HTR-8/SVneo (cell line): ENCODE measurements at places on chromosomes 2 and 18.

DNA sequence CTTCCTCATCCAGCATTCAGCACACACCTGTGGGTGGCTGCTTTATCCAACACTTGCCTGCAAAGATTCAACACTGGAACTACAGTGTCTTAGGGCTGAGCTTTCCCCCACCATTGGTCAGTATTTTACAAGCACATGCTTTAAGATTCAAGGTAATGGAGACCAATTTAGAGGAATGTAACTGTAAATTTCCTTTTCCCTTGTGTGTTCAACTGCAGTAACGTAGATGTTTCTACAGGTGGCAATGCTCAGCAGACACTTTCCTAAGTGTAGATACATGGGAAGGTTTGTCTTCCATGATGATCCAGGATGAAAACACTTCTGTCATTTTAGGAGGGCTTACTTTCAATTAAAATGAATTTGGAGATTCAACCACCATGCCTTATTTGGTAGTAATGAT, 143.6 kb upstream of the PXDN start:
- DNase-seq: no peak

DNA sequence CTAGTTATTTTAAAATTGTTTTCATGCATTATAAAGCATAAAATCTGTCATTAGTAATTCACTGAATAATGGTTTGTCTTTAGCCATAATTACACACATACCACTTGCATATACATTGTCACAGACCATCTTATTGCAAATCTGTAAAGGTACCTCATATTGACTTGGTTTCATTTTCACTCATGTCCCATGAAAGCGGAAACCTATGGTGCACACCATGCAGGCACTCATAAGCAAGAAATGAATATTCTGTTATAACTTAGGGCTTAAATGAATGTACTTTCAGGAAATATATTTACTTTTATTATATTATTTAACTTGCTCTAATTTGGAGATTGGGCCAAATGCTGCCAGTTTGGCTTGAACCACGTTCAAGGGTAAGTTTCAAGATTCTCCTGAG, 29.2 kb upstream of the STK17B start:
- no peak for DNase-seq

GRCh38 chr2:75450068-75450467, 110.7 kb downstream of the EVA1A start:
- DNase-seq: no peak

- DNase-seq: no peak
These were observed 392.3 kb upstream of the TNP1 start for GRCh38 chr2:217252181-217252580.

DNA sequence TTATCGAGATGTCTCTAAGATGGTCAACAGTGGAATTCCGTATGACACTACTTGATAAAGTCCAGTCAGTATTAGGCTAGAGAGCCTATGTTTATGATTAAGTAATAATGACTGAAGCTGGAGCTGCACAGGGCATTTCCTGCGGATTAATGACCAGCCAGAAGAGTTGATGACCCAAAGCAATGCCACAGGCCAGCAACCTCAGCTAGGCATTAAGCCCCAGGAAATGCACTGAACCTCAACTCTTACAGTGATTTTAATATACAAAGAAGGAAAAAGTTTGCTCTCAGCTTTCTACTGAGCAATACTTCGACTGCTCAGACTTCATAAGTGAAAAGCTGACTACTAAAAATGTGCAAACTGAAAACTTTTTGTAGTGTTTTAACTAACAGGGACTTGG, 3.9 kb downstream of the KCTD1 start:
- DNase-seq: no peak

- no peak for DNase-seq
These were observed 42.7 kb downstream of the FHOD3 start for GRCh38 chr18:36340246-36340645.
